ENCODE measurements at places on chromosomes 16 and 17.

DNA sequence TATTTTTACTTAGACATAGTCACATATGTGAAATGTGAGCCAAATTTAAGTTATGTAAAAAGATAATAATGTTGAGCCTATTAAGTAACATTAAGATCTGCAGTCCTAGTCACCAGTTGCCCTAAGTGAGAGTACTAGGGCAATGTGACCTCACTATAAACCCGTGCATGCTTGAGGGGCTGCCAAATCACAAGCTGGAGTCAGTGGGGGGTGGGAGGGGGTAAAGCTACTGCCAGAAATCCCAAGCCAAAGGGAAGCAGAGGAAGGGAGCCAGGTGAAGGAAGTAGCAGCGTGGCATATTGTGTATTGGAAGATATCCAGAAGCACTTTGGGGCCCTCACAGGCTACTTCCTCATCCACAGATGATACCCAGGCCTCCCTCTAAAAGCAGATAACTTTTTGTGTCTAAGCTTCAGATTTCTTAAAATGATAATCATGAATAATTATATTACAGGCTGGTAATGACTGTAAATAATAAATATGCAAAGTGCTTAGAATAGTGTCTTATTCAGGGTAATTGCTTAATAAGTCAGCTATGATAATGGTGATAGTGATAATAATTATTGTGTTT is 134.1 kb downstream of the CA10 start:
- peak; percentile 25 for DNase-seq

GRCh38 chr17:36899250-36900159 is 37.8 kb upstream of the LHX1 start:
- DNase-seq: no peak

DNA sequence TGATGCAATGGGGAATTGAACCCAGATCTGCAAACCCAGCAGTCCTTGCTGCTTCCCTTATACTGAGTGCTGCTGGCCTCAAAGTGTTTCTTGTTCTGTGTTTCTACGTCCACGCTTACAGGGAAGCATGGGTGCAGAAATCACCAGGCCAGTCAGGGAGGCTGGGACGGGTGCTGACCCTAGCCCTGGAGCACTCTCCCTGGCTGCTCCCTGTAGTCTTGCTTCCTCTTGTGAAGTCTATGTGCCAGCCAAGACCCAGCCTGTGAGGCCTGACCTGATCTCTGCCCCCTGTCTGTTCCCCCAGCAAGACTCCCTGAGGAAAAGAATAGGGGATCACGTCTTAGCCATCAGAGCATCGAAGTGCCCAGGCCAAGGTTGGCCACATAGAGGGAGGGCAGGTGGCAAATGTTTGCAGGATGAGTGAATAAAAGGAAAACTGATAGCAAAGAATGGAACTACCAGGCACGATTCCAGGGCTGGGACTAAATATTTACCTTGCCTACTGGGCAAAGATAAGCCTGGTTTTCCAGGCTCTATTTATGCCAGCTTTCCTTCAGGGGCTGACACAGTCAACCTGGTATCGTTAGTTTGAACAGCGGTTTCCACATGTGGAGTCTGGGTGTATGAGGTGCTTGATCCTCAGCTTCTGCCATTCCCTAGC is 41.2 kb upstream of the RHOT1 start:
- DNase-seq: no peak

DNA sequence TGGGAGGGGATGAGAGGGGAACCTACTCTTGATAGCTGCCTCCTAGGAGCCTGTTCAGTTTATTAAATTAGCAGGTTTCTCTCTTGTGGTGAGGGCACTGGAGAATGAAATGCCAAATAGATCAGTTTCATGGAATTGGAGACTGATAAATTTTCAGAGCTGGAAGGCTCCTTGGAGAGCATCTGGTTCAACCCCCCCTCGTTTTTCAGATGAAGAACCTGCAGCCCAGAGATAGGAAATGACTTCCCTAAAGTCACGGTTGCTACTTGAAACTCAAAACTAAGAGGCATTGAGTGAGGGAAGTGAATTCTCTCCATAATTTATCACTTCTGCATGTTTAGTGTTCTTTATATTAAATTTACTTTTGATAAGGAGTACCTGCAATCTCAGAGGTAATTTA is 366.0 kb upstream of the CCL2 start:
- DNase-seq: no peak

DNA sequence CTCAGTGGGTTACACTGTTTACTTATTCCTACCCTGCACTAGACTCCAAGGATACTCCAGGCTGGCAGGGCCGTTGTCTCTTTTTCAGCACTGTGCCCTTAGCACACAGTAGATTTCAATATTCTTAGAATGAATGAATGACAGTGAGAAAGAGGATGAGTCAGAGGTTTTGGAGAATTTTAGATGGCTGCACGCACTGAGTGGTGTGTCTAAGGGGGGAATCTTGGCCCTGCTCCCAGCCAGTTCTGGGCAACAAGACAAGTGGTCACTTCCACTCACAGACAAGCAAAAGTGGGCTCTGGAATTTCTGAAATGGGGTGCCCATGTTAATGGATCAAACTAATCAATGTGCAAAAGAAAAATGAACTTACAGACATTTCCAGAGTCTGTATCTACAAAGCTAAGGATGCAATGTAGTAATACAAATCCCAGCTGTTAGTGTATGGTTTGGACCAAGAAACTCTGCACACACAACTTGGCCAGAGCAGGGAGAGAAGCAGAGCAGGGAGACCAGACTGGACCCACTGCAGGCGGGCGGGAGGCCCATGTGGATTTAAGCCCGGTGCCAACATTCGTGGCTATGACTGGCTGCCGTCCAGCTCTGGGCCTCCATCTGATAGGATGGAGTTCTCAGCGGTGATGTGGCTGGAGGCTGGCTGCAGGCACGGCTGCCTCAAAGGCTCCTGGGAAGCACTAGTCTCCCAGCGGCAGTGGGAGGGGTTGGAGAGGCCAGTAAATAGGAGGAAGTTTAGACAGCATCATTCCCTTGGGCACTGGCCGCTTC is 95.6 kb upstream of the CDYL2 start:
- no peak for DNase-seq

GRCh38 chr17:60297760-60298401 is 94.1 kb downstream of the USP32 start:
- DNase-seq: no peak

DNA sequence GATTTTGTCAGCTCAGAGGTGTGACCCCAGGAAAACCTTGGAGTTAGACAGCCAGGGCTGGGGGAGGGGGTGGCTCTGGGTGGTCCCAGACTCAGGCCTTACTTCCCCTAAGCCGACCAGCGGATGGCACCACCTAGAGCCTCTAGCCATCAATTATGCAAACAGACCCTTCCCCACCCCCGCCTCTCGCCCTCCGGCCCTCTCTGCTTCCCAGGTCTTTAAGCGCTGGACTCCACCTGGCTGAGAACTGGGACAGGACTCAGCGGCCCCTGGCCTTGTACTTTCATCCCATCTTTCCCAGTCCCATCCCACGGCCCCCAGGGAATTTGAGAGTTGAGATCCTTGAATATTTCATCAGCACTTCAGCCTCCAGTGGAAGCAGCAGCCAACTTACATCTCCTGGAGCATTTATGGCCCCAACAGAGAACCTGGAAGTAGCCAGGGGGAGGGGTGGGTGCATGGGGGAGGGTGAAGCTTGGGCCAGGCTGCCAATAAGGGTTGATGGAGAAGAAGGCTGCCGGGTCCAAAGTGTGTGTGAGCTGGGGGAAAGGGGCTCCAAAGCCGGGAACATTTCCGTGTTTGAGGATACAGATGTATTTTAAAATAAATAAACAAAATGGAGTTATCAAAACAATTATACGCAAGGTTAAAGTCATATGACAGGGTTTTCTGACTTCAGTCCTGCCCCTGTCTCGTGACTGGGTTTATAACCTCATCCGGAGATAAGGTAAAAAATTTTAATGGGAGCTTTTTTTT is 7.5 kb upstream of the JUP start:
- DNase-seq: no peak

DNA sequence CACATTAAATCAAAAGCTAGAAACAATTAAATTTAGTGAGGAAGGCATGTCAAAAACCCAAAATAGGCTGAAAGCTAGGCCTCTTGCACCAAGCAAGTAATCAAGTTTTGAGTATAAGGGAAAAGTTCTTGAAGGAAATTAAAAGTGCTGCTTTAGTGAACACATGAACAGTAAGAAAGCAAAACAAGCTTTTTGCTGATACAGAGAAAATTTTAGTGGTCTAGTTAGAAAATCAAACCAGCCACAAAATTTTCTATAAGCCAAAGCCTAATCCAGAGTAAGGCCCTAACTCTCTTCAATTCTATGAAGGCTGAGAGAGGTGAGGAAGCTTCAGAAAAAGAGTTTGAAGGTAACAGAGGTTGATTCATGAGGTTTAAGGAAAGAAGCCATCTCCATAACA is 116.2 kb downstream of the CYB561 start:
- DNase-seq: no peak

DNA sequence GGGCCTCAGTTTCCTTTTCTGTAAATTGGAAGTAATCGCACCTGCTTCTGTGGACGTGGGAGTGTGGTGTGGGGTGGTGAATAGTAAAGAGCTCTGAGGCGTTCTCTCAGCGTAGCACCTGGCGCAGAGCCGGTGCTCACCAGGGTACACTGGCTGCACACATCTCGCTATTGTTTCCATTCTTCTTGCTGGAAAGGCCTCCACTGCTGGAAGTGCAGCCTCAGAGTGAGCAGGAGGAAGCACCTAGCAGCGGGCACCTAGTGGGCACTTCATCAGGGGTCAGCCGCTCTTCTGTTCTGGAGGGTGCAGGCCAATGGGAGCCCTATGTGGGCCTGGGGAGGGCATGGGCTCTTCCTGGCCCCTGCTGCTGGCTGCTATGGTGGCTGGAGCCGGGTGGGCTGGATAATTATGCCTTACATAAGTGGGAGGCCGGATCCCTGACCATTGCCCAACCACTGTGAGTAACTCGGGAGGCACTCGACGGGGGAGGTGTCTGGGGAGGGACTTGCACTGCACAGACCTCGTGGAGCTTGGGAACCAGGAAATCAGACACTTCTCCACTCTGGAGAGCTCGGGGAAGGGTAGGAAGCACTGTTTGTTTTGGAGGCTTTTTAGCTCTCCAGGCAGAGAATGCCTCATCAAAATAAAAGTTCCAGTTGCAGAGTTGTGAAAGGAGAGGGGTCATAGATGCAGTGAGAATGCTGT is 1.7 kb downstream of the MAP2K3 start:
- DNase-seq: no peak
